ENCODE measurements at places on chromosomes 7 and 10.

DNA sequence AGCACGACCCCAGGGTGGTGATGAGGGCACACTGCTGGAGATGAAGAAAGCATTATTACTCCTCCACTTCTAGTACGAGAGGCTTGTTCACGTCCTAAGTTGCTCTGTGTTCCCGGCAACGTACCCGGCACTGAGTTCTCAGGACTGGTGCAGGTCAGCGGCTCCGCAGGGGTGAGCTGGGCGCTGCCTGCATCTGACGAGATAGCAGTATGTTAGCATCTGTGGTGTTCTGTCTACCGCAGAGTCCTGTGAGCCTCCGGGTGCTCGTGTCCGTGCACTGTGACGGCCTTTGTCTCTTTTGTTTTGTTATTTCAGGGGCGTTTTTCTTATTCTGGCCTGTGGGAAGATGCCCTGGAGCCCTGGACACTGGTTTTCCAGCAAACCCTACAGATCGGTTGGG is 507.8 kb downstream of the DNAJB6 start:
- no peak for DNase-seq

DNA sequence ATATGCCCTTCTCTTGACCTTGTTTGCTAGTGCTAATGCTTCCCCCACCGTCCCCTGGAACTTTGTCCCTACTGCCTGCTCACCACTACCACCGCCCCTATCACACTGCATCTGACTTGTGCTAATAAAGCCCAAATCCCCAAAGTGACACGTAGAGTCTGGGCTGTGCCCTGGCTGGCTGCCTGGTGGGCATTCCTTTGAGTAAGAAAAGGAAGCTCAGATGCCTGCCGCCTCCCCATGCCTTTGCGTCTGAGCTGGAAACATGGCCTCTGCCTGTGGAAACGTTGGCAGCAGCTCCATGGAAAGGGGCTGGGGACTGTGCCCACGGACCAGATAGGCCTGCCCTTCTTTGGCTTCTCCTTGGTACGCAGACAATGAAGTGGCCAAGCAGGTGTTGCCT is 138.3 kb downstream of the CYP26A1 start:
- DNase-seq = no peak

DNA sequence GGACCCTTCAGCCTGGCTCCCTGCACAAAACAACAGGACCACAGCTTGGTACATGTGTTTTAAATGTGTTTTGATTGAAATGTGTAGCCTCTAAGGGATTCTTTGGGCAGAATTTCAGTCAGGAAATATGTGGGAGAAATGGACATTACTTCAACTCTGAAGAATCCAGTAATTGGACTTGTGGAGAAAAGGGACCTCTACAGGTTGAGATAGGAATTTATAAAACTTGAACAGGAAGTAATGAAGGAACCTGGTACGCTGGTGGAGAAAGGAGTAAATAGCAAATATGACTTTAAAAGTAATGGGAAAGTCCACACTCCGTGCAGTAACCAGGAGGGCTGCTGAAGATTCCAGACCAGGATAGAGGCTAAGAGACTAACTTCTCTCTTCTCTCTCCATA is 220.5 kb downstream of the LHFPL3 start:
- DNase-seq = no peak

DNA sequence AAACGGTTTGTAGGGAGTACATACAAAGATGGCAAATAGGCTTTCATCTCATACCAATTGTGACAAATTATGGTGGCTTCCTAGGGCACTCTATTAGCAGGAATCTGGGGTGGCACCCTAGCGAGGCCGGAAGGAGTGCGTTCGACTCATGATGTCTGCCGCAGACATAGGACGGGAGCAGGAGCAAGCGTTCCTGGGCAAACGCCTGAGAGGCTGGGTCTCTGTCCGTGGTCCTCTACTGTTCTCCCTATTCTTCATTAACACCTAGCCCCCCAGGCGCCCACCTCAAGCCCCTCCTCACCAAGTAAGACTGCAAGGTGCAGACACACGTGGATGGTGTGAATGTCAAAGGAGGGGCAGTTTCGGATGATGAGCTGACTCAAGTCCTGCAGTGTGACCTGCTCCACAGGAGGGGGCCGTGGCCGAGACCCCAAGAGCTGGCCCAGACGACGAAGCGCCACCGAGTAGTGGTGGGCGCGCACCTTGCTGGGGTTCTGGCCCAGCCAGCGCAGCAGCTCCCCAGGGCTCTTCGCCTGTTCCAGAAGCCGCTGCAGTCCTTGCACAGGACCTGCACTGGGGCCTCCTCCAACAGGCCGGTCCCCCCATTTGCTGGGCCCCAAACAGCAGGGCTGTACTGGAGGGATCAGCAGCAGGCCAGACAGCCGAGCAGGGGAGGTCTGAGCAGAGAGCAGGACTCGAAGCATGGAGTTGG is 1.3 kb downstream of the FASTK start:
- no peak for DNase-seq

DNA sequence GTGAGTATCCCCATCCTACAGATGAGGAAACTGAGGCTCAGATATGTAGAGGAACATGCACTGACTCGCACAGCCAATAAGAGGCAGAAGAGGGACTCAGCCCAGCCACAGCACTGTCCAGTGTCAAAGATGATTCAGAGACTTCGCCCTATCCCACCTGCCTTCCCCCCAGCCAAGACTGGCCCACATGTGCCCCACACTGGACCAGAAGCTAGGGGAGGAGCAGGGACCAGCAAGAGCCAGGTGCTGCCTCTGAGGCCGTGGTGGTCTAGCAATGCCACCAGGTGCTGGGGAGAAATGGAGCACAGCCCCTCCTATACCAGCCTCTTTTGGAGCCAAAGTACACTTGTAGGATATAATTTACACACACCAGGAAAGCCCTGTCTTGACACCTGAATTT is 22.3 kb downstream of the GRID1 start:
- no peak for DNase-seq

All from stimulated activated CD4-positive, alpha-beta T cell treated with anti-CD3 and anti-CD28 coated beads, Interleukin-1b, Interleukin-23, amount 100 ng/mL, for 48 hours (primary cell).